ENCODE measurements at places on chromosomes 4 and X.

DNA sequence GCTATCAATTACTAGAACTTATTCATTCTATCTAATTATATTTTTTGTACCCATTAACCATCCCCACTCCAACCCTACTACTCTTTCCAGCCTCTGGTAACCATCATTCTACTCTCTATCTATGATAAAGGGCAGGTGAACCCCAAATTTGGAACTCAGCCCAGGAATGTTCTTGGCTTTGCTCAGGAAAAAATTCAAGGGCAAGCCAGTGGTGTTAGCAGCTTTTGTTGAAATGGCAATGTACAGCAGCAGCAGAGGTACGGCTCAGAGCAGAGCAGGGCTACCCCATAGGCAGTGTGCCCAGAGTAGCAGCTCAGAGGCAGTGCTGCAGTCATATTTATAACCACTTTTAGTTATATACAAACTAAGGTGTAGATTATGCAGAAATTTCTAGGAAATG lies 138.2 kb downstream of the RNF150 start:
- H3K4me3 ChIP-seq = no peak overlapping the region
- H3K4me1 ChIP-seq = no peaks in the 10 kb centered on the region
- H3K27me3 ChIP-seq = no peaks in the 10 kb centered on the region

GRCh38 chr4:604131-604530 lies 21.2 kb upstream of the PDE6B start:
- no peaks in the 10 kb centered on the region for H3K4me1 ChIP-seq
- no peaks in the 10 kb centered on the region for H3K27me3 ChIP-seq
- no peaks in the 10 kb centered on the region for H3K36me3 ChIP-seq
- no peak for DNase-seq

DNA sequence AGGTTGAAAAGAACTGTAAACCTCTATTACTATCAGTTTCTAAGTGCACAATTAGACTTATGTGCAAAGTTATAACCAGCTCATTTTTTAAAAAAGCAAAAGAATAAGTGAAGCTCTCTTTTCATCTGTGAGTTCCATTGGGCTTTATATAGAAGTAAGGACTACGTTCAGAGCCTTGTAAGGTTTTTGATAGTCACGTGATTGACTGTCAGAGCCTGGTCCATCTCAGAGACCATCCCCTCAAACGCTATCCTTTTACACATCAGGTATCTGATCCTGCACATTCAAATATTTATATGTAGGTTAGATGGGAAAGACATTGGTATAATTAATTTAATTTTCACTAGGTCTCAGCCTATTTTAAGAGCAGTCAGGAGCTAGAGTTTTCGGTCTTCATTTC lies 279.3 kb downstream of the INPP4B start:
- H3K4me3 ChIP-seq = no peak overlapping the region
- no peak for DNase-seq
- H3K27ac ChIP-seq = no peak overlapping the region
- H3K36me3 ChIP-seq = no peaks in the 10 kb centered on the region
- no peaks in the 10 kb centered on the region for H3K27me3 ChIP-seq

GRCh38 chr4:168696826-168697225 lies 200.0 kb downstream of the PALLD start:
- no peaks in the 10 kb centered on the region for H3K4me1 ChIP-seq
- peaks cover 1% of the 10 kb centered on the region for H3K27me3 ChIP-seq
- no peaks in the 10 kb centered on the region for H3K36me3 ChIP-seq
- DNase-seq = no peak
- H3K4me3 ChIP-seq = no peak overlapping the region

DNA sequence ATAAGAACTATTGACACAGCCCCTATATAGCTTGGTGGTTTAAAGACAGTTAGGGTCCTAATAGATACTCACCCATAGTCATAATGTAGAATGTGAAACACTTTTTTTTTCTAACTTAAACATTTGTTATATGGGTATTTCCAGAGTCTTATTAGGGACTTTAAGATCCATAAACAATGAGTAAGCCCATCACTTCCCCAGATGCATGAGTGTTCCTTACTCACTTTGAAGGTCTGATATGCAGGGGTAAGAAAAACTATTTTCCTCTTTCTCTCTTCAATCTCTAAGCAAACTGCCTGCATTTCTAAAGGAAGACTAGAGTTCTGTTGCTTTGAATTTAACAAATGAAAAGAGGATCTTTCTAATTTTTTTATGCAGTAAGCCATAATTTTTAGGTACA lies 443.6 kb upstream of the PITX2 start:
- H3K36me3 ChIP-seq = no peaks in the 10 kb centered on the region
- no peak for DNase-seq
- H3K4me1 ChIP-seq = no peaks in the 10 kb centered on the region
- no peak overlapping the region for H3K27ac ChIP-seq
